ENCODE measurements at places on chromosomes 5 and 9.

DNA sequence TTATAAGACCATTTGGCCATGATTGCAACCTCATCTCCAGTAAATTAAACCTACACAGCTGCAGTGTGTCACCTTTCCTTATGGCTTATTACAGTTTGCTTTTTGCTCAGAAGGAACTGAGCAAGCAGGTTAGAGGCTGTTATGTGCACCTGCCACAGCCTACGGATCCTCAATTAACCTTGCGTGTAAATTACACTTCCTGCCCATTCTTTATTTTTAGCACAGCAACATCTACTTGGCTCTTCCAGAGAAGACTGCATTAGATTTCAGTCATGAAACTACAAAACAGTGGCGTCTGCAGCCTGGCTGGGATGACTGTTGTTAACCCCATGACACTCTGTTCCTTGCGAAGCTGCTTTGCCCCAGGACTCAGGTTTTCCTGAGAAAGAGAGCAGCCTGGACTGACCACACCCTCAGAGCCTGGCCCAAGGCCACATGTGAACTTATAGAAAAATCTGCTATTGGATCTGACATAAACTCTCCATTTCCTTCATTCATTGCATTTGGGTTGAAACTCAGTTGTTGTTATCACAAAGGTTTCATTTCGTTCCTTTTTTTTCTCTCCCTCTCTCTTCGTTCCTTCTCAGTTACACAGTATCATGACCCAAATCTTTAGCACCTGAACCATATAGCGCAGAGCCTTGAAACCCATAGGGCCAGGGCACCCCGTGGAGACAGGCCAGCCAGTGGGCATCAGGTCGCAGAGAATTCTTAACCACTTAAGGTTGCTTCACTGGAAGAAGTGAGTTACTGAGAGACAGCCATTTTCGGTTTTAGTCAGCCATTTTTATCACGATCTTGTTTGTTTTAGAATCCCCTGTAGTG is 138.6 kb downstream of the PALM2AKAP2 start:
- no peak for DNase-seq

DNA sequence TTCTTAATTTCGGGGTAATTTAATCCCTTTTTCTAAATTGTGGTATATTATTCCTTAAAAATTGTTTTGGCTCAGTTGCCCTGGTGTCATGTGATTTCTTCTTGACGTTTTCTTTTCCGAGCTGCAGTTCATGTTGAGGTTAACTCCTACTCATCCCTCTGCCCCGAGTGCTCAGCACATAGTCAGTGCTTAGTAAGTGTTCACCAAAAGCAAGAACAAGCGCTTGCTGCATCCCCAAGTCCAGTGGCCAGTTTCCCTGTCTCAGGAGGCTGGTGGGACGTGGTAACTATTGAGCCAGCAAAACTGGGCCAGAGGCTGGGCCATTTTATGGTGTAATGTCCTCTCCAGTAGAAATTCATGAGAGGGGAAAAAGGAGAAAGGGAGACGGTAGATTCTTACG is 23.3 kb downstream of the TRIO start:
- no peak for DNase-seq

GRCh38 chr9:98280574-98280973 is 25.1 kb upstream of the TBC1D2 start:
- no peak for DNase-seq

- DNase-seq = no peak
Observed at GRCh38 chr9:95124582-95125367, 192.7 kb downstream of the FANCC start.

GRCh38 chr9:74245866-74246497 is 251.2 kb upstream of the RORB start:
- no peak for DNase-seq
